ENCODE measurements at places on chromosomes 12 and 14.

GRCh38 chr12:21675096-21675495 is 17.5 kb upstream of the LDHB start:
- DNase-seq: no peak

DNA sequence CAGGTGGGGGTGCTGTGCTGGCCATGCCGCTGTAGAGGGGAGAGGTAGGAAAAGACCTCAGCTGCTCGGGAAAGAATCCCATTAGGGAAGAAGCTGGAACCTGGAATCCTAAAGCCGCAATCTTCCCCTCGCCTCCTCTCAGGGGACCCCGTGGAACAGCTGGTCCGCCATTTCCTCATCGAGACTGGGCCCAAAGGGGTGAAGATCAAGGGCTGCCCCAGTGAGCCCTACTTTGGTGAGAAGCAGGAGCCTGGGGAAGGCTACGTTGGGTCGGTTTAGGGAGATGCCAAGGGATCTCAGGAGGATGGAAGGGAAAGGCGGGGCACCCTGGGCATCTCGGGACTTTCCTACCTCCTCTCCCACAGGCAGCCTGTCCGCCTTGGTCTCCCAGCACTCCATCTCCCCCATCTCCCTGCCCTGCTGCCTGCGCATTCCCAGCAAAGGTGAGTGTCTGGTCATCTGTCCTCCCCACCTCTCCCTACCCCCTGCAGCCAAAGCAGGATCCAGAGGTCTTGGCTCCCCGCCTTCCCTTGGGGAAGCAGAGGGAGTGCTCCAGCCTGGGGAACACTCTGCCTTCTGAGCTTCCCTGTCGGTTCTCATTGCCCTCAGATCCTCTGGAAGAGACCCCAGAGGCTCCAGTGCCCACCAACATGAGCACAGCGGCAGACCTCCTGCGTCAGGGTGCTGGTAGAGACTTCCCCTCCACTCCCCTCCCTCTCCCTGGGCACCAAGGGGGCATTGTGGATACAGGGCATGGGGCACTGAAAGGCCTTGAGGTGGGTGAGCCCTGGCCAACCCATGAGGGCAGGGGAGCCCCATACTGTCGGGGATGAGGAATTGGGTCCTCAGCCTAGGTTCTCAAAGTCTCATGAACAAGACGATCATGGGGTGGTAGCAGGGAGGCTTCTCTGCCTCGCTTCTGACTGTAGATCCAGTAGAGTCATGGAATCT is 12.4 kb downstream of the TNS2 start:
- DNase-seq: no peak

DNA sequence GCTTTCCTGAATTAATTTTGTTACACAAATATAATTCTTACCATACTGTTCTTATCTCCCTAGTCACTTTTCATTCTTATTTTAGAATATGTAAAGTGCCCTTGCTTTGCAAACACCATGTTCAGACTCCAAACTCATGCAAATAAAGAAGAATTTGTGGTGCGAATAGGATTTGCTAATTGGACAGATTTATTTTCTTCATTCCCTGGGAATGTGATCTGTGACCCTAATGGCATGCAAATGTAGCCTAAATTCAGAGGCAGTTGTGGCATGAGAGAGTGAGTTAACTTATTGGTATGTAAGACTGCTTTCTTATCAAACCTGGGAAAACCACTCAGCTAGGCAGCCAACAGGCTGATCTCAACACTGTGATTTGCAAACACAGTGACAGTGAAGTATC is 10.0 kb downstream of the CAPZA3 start:
- DNase-seq: no peak

GRCh38 chr14:51211149-51211548 is 28.9 kb upstream of the TMX1 start:
- peak; percentile 78 for DNase-seq

GRCh38 chr12:111467092-111467856 is 61.6 kb downstream of the SH2B3 start:
- DNase-seq: peak; percentile 37

- no peak for DNase-seq
These were observed 2.1 kb downstream of the PLXNC1 start for GRCh38 chr12:94150240-94151121.

DNA sequence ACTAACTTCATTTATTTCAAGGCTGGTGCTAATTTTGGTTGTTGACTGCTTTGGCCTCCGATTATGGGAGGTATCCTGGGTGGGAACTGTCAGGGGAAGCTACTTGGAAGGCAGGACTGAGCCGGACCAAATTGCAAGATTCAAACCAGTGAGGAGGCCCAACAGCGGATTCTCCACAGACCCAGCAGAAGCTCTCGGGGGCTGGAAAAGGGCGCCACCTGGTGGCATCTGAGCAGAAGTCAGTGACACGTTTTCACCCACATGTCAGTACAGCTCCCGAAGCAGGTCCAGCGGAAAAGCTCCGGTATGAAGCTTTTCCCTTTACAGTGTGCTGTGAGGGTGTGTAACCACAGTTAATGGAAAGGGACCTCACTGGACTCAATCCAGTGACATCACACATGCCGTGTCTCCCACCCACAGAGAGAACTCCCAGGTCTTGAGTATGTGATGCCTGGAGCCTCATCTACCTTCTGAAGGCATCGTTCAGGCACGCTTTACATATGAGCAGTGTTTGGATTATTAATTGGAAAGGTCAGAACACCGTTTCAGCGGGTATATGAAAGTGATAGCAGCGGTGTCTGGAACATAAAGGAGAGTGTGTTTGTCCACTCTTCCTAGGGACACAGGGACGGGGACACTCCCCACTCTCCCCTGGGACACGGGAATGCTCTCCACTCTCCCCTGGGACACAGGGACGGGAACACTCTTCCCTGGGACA is 3.6 kb upstream of the P2RX2 start:
- peak; percentile 94 for DNase-seq

GRCh38 chr12:110020956-110021355 is 21.7 kb downstream of the ANKRD13A start:
- no peak for DNase-seq

GRCh38 chr14:73792481-73792880 is 59.1 kb upstream of the PTGR2 start:
- no peak for DNase-seq

- DNase-seq: no peak
These were observed 378.9 kb downstream of the FUT8 start for GRCh38 chr14:65791191-65791981.

DNA sequence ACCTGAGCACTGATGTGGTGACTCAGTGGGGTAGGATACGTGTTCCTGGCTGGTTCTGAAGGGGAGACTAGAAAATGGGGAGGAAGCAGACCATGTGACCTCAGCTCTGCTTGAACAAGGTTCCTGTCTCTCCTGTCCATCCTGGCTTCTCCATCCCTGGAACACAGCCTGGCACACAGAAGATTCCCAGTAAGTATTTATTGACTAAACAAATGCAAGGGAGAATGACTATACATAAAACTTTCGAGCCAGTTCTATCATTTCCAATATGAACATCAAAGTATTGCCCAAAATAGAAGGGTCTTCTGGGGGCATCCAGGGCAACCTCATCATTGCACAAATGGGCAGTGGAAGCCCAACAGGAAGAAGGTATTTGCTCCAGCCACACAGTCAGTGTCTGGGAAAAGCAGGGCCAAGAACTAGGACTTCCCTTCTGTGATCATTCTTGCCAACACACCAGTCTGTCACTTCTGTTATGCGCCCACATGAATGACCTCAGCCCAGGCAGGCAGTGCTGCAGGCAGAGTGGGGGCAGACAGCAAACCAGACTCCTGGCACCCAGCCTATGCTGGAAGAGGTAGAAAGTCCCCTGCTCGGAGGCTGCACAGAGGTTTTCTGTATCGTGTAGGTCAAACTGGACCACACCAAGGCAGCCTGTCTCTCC is 5.6 kb upstream of the SERPINA9 start:
- no peak for DNase-seq

DNA sequence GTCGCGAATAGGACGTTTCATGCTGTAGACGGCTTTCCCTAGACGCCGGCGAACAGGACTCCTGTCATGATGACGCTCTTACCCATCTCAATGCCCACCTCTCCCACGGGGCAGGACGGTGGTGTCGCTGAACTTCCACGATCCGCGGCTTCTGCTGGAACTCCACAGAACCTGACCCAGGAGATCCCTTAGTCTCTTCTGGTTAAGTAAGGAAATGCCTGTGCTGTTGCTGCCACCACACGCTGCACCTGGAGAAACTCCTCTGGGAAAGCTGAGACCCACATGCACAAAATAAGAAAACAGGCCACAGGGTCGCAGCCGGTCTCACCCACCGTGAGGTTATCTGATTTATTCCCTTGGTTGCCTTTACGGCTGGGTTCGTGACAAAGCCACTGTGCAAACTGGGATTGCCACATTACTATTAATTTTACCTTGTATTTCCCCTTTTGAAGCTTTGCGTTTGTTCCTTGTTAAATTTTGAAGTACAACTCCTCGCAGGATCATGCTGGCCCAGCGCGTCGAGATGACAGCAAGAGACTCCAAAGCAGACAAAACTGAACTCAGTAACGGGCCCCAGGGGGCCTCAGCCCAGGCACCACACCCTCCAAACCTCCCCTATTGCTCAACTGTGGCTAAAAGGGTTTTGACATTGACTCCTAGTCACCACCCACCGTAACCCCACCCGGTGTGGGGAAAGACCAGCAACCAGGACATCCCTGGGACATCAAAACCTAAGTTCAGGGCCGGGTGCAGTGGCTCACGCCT is 9.2 kb upstream of the MMP17 start:
- no peak for DNase-seq

DNA sequence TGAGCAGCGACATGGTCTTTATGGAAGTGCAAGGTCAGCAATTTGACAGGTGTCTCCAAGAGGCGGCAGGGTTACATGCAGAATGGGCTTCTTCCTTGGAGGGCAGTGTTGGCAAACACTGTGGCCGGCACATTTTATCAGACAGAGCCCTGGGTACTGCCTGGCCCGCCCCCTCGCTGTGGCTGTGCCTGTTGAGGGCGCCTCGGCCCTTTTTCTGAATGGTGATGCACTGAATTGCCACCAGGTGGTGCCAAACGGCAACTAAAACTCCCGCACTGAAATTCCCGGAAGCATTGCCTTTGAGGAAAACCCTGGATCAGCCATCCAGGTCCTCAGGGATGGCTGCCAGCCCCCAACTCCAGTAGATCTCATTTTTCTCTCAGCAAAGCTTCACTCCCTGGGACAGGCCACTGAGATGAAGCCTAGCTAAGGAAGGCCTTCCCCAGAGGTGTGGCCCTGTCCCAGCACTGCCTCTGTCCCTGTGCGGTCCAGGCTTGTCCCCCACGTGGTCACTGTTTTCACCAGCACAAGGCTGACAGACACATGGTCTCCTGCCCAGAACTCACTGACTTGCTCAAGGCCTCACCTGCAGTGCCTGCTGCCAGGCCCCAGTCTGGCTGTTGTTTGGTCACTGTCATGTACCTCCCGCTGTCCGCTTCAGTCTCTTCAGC is 73.6 kb downstream of the TESC start:
- peak; percentile 92 for DNase-seq

GRCh38 chr14:77092676-77093075 is 5.4 kb upstream of the CIPC start:
- no peak for DNase-seq

GRCh38 chr12:113858841-113859386 is 107.2 kb downstream of the RBM19 start:
- no peak for DNase-seq

GRCh38 chr12:114955414-114956014 is 271.5 kb upstream of the TBX3 start:
- DNase-seq: no peak

GRCh38 chr12:16984484-16984883 is 378.5 kb upstream of the LMO3 start:
- DNase-seq: no peak

DNA sequence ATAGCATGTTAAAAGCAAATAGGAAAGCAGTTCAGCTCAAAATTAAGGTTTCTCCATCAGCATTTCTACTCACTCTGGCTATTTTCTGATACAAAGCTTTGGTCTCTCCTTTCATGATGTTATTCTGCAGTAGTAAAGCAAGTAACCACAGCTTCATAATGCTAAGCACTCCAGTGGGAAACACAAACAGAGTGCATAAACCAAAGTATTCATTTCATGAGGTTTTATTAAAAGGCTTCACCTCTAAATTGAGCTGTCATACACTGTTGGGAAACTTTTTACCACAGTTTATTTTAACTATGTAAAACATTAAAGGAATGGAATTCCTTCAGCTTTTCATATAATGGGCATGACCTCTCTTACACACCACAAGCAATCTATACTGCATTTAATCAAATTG is 157.9 kb upstream of the LMO3 start:
- DNase-seq: no peak

DNA sequence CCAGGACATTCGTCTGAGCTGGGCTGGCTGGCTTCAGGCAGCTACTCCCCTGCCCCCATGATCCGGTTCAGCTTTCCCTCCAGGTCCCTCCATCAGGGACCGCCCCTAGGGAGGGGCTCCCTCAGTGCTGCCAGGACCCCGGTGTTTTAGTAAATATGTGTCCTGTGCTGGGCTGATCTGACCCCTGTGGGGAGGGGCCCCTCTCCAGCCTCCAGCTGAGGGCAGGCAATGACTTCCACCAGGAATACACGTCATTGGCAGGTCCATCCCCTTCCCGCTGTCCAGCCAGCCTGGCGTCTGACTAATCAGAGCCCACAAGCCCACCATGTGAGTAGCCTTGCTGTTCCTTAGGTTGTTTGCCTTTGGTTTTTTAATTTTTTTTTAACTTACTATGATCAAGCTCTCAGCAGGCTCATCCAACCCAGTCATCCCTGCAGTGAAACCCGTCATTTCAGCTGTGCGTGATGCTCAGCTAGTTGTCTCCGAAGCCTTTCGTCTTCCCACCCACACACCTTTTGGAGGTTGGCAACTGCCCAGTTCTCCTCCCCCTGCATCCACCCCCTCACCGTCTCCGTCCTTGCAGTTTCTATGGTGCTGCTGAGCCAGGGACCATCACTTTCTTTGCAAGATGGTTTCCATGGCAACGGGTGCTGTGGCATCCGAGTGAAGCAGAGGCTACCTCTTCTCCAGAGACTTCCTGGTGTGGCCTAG is 16.0 kb upstream of the SERPINA4 start:
- no peak for DNase-seq
